Right lung (tissue), 10 donors: ENCODE measurements at places on chromosomes 2 and 18. TPM values are rescaled to one million over a fixed set of nuclear protein-coding genes. Genes with fewer than 3 reads are reported as not detected.

GRCh38 chr18:63263444-63263843 is 56.1 kb downstream of the BCL2 start:
- no peak for DNase-seq

GRCh38 chr2:191180276-191180675 is 29.5 kb upstream of the STAT4 start:
- no peak for DNase-seq

The VWC2L gene
- polyA plus RNA-seq: not detected

The TUBA3E gene
- 0.31 TPM for polyA plus RNA-seq

The SERPINB11 gene
- polyA plus RNA-seq: not detected

The RGPD4 gene
- polyA plus RNA-seq: 0.09 TPM

DNA sequence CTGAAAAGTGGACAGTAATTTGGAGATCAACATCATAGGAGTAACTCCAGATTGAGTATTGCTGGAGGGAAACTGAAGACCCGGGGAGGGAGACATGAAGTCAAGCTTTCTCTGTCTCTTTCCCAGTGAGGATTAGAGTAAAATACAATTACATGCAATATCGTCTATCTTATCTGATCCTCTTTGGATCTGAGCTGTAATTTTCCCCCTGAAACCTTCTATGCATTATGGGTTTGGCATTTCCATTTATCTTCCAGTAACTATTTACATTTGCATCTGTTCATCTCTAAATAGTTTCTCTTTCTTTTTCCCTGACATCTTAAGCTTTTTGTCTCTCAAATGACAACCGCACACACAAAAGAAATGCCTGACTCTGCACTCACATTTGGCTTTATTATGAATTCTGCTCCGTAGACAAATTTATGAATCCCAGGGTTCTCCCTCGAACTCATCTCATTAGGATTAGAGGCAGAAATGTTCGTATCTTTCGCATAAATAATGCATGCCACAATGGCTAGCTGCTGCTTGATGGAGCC is 113.1 kb downstream of the SPP2 start:
- no peak for DNase-seq

DNA sequence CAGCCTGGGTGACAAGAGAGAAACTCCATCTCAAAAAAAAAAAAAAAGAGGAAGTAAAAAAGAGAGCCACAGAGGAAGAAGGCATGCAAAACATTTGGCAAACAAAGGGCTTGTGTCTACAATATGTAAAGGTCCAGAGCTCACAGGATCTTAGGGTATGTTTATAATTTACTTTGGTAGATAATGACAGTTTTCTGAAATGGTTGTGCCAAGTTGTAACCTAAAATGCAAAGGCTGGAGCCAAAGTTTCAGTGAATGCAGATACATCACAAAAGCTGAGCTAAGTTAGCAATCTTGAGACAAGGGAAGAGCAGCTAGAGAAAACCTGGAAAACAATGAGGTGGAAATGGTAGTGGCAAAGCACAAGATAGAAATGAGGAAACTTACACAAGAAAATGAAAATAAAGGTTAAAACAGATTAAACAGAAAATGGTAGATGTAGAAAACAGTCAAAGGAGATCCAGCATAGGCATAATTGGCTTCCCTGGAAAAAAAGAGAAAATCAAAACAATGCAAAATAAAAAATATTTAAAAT is 77.5 kb upstream of the HK2 start:
- no peak for DNase-seq

The SP9 gene
- polyA plus RNA-seq: not detected

DNA sequence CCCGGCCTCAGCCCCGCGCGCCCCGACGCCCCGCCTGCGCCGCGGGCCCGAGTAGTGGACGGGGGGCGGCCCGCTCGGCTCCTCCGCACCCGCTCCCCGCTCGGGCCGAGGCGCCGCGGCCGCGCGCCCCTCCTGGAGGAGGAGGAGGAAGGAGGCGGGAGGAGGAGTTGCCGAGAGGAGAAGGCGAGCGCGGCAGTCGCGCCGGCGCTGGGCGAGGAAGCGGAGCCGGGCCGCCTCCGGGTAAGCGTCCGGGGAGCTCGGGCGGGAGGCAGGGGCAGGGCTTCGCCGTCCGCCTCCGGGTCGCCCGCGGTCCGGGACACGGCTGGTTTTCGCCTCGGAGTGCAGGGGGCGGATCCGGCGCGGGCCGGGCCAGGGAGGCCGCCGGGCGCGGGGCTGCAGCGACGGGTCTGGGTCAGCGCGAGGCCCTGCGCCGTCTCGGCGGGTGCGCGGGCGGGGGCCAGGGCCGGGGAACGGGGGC is at the start of gene SOCS6:
Gene SOCS6 (plus strand): TSS at position 195 of the 478 bp plus-strand sequence. CDS start 35,624 bp downstream, outside the sequence.
- peak; percentile 71 for DNase-seq

- DNase-seq: no peak
These were observed 55.4 kb downstream of the AGFG1 start for GRCh38 chr2:227527351-227527750.

- DNase-seq: no peak
These were observed 60.5 kb downstream of the CUL3 start for GRCh38 chr2:224524657-224525056.

- no peak for DNase-seq
These were observed 283.8 kb upstream of the LYPD1 start for GRCh38 chr2:132953771-132954170.

- DNase-seq: peak; percentile 44
These were observed 63.6 kb downstream of the CIB4 start for GRCh38 chr2:26577442-26578112.

DNA sequence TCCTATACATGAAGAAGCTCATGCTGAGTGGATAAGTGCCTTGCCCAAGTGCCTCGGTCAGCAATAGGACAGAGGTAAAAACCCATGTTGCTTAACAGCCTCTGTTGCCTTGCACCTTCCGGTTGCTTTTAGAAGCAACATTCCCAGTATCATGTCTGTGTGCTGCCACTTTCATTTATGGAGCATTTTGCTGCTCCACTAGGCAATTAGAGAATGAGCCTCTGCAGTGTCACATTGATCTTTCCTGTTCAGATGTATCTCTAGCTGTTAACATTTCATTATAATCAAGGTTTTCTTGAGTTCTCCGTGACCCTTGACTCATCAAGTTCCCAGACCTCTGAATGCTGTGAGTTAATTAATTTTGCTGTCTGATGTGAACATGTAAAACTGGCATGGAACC is 134.5 kb upstream of the EPB41L3 start:
- DNase-seq: no peak

The CPLX4 gene
- not detected for polyA plus RNA-seq

The TMSB10 gene
- 2,595 TPM for polyA plus RNA-seq

The NETO1 gene
- 0.12 TPM for polyA plus RNA-seq

GRCh38 chr2:28683100-28683706 is 68.4 kb upstream of the PPP1CB start:
- peak; percentile 77 for DNase-seq

The MGAT4A gene
- polyA plus RNA-seq: 11.5 TPM

DNA sequence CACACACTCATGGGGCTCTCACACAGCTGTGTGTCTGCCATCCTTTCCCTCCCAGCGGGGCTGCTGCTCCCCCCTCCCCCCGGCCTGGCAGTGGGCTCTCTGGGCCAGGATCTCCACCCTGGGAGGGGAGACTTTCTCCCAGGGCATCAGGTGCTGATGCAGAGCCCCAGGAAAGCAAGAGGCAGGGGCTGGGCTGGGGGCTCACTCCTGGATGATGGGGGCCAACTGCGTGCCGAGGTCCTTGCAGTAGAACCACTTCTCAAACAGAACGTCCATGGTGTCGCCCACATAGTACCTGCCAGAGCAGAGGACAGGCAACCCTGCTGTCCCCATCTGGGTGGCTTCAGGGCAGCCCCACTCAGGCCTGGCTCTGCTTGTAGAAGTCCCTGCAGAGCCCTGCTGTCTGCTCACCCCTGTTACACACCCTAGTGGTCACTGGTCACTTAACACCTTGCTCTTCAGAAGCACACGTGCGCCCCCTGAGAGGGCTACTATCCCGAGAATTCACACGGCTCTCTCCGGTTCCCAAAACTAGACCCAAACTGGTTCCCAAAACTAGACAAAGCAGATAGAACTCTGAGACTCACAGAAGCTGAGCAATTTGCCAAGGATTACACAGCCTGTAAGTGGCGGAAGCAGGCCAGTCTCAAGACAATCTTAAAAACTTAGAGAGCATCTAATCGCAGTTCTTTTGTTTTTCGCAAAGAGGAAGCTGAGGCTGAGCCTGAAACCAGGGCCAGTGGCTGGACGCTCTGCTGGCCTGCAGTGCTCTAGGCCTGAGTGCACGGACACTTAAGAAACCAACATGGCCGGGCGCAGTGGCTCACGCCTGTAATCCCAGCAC is 6.6 kb upstream of the OXER1 start:
- DNase-seq: no peak
